ENCODE measurements at places on chromosomes 4 and X.

- DNase-seq = no peak
These were observed 1646.9 kb upstream of the ADGRL3 start for GRCh38 chr4:59553063-59553720.

DNA sequence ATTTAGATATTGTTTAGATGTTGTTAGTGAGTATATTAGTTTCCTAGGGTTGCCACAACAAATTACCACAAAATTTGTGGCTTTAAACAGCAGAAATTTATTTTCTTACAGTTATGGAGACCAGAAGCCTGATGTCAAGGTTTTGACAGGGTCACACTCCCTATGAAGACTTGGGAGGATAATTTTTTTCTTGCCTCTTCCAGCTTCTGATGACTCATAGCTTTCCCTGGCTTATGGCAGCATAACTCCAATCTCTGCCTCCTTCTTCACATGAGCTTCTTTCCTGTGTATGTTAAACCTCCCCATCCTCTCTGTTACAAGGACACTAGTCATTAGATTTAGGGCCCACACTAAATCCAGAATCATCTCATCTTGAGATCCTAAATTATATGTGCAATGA lies 20.9 kb upstream of the RAB40A start:
- no peak for DNase-seq

DNA sequence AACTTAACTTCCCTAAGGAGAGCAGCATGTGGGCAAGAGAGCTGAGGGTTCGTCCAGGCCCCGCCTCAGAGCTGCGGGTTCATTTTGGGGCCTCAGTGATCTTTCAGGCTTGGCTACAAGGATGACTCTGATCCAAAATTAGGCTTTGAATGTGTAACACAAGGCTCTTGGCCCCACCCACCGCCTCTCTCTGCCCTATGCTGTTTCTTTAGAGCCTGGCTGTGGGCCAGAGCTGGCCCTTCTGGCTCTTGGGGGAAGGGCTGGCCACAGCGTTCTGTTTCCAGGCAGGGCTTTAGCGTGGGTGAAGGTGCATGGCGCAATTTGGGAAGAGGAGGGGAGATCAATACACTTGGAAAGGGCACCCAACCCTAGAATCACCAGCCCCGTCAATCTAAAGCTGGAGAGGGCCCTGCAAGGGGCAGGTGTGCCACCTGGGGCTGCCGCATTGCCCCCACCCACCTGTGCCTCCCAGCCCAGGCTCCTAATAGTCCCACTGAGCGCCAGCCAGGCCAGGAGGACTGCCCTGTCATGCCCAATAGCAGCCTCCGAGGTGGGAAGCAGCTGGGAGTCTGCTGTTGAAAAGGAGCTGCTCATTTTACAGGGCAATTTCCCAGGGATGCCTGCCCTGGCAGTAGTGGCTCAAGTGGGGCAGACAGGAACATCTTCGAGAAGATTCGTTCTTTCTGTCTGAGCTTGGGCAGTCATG lies 84.5 kb upstream of the MAML3 start:
- no peak for DNase-seq

DNA sequence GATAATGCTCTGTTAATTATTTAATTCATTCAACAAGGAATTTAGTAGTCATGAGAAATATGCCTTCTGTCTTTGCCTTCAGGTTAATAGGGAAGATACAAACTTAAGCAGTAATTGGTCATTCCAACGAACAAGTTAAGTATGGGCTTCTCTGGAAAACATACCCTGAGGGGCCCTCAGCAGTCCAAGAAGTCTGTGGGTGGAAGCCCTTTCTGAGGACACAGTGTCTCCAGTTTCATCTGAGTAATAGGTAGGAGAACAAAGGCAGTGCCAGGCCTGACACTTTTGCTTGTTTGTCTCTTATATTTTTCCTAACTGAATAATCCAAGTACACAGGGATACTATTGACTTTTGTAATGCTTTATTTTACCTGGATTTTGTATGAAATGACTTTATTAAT lies 262.5 kb downstream of the FBXW7 start:
- no peak for DNase-seq

GRCh38 chr4:5435823-5436222 lies 272.5 kb downstream of the EVC2 start:
- no peak for DNase-seq

GRCh38 chr4:73139991-73140390 lies 70.5 kb upstream of the COX18 start:
- DNase-seq = no peak

GRCh38 chr4:70930530-70931256 lies 28.5 kb downstream of the MOB1B start:
- no peak for DNase-seq

- DNase-seq = no peak
These were observed 9.4 kb downstream of the UVSSA start for GRCh38 chr4:1356181-1356998.

- no peak for DNase-seq
These were observed 6.1 kb downstream of the SGCB start for GRCh38 chr4:52032005-52032404.
